RWPE1 (cell line): ENCODE measurements at places on chromosomes 11 and 22.
A peak's percentile ranks its signal among the peaks of the same experiment; 100 is the strongest.

DNA sequence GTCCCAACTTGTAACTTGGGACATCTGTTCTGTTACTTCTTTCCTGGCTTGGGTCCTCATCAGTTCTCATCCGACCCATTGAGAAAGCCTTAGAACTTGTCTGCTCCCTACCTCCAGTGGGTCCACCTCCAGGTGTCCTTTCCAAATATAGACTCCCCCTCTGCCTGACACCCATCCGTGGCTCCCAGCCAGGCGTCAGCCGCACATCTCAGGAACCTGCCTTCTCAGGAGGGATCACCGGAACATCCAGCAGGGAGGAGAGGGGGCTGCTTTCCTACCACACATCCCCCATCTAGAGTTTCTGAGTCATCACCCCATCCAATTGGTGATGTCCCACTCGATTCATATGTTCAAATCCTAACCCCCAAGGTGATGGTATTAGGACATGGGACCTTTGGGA, 36.5 kb downstream of the C11orf91 start:
- no peak for DNase-seq

- no peak for DNase-seq
Observed at GRCh38 chr11:48055292-48056132, 75.2 kb downstream of the PTPRJ start.

DNA sequence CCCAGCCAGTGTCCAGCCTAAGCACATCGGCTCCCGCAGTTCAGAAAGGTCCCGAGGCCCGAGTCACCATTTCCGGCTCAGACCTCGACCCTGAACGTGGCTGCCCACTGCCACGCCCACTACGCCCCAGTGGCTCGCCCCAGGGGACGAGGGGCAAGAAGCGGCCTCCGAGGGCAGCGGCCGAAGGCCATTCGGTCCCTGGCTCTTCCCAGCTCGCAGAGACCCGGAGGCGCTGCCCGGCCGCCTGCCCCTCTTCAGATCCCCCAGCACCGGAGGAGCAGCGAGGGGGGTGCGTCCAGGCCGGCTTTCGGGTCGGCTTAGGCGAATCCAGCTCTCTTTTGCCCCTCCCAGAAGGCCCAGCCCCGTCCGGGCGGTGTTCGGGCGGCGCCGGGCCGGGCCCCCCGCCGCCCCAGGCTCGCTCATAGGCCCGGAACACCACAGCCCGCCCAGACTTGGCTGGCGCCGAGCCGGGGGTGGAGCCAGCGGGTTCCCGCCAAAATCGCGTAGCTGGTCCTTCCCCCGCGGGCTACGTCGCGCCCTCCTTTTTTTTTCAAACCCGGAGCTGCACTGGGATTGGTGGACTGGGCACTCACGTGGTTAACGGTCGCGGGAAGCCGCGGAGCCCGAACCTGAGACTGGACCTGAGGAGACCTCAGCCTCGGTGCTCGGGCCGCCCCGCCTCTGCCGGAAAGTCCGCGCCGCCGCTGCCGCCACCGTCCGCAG, at the start of gene WEE1:
Gene WEE1 (plus strand): TSS at position 619 of the 723 bp plus-strand sequence. CDS start 264 bp downstream, outside the sequence.
- peak; percentile 97 for DNase-seq

DNA sequence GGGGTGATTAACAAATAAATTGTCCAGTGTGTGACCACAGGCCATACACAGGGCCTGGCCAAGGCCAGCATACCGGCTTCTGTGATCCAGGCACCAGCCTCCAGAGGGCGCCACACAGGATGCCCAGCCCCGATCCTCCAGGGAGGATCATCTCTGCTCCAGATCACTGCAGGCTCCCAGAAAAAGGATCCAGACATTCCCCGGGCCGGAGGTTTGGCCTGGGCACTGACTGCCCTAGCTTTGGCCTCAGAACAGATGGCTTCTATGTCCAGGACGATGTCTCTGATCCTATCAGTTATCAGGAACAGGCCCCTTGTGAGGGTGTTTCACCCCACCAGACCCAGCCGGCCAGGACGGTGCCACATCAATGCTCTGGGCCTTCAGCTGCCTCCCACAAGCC, 74.5 kb upstream of the LMO1 start:
- DNase-seq: no peak

DNA sequence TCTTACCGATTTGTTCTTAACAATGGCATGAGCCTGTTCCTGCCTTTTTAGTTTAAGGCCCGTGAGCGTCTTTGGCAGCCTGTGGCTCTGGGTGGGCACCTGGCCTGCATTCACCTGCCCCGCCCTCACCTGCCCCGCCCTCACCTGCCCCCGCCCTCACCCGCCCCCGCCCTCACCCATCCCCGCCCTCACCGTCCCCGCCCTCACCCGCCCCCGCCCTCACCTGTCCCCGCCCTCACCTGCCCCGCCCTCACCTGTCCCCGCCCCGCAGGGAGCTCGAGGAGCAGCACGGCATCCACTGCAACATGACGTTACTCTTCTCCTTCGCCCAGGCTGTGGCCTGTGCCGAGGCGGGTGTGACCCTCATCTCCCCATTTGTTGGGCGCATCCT, 14.2 kb downstream of the GATD1 start:
- DNase-seq: peak; percentile 69
